ENCODE measurements at places on chromosomes 16 and 17.

DNA sequence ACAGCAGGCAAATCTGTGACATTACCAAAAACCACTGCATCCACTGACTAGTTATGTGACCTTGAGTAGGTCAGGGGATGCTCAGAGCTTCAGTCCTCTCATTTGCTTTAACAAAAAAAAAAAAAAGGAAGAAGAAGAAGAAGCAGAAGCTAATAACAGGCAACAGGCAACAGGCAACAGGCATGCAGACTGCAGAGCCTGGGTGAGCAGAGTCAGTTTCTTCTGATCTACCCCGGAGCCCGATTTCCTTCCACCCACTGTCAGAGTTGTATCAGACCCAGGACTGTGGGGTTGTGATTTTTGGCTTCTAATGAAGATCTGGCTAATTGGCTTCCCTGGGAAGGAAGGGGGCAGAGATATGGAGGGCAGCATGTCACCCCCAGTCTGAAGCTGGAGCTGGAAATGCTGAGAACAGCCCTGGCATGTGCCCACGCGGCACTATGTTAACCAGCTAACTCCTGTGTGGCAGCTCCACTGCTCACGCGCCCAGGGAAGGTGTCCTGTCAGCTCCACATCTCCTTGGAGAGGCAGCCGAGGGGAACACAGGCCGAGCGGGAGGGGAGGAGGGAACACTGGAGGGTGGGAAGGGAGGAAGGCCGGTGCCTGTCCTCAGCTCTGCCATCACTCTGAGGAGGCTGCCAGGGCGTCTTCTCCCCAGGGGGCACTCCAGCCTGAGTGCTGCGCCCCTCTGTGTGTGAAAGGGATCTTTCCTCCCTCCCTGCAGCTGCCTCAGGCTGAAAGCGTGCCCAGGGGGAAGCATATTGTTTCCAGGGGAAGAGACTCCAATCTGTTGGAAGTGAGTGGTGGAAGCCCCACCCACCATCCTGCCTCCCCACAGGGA is 17.6 kb downstream of the SRCIN1 start:
- no peak for DNase-seq

- no peak for DNase-seq
These were observed 8.4 kb upstream of the TNS4 start for GRCh38 chr17:40509626-40510327.

DNA sequence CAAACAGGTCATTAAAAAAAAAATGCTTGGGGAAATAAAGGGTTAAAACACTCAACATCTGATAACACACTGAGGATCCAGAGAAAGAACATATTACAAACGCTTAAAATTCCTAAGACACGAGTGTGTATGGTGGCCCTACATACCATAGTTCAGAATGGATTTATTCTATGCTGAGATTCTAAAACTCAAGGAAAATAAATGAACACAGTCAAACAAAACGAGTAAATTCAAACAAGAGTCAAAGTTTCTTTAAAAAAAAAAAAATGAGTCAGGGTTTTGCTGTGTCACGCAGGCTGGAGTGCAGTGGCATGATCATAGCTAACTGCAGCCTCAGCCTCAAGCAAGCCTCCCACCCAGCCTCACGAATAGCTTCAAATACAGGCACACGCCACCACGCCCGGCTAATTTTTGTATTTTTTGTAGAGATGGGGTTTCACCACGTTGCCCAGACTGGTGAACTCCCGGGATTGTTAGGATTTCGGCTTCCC is 17.4 kb downstream of the CRK start:
- DNase-seq: no peak

DNA sequence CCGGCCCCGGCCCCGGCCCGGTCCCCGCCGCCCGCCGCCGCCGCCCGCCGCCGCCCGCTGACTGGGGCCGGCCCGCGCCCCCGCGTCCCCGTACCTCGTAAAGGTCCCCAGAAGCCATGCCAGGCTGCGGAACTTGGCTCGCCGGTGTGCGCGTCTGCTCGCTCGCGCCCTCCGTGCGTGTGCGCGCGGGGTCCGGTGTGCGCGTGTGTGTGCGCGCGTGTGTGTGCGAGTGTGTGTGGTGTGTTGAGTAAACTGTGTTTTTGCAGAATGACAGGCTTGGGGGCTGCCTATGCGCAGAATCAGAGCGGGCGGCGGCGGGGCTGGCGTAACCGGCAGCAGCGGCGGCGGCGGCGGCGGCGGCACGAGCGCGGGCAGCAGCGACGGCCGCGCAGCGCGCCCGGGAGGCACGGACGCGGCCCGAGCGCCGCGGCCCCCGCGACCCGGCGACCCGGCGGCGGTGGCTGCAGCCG is 307 bp downstream of the CDYL2 start:
- DNase-seq: no peak

- DNase-seq: no peak
These were observed 50.8 kb downstream of the HIC1 start for GRCh38 chr17:2105663-2106062.

- peak; percentile 54 for DNase-seq
These were observed 42.9 kb downstream of the SYT17 start for GRCh38 chr16:19210968-19211367.

GRCh38 chr16:53827741-53828140 is 123.8 kb downstream of the FTO start:
- DNase-seq: no peak

Data from GM10248 (cell line).